SK-N-DZ (cell line): ENCODE measurements at places on chromosomes 16 and 17.

GRCh38 chr17:52201767-52202519 lies 43.4 kb upstream of the CA10 start:
- DNase-seq: no peak

DNA sequence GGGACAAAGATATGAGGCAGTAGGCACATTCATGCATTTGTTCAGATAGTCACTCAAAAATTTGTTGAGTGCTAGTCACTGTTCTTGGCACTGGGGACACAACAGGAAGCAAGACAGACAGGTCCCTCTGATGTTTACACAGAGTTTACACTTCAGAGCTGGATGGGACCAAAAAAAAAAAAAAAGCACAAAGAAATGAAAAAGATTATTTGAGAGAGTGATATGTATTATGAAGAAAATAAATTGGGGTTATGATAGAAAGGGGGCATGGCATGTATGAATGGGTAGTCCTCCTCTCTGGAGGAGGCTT lies 3.5 kb upstream of the YPEL2 start:
- DNase-seq: no peak

- DNase-seq: no peak
Observed at GRCh38 chr17:75151930-75152329, 2.4 kb downstream of the JPT1 start.

- DNase-seq: peak; percentile 64
Observed at GRCh38 chr17:74840989-74841666, 18.6 kb downstream of the GRIN2C start.

GRCh38 chr16:84829168-84829965 lies 9.6 kb downstream of the CRISPLD2 start:
- no peak for DNase-seq
